ENCODE measurements at places on chromosomes 5 and 9.

GRCh38 chr9:136672431-136673087 lies 9.8 kb downstream of the EGFL7 start:
- no peak for DNase-seq

DNA sequence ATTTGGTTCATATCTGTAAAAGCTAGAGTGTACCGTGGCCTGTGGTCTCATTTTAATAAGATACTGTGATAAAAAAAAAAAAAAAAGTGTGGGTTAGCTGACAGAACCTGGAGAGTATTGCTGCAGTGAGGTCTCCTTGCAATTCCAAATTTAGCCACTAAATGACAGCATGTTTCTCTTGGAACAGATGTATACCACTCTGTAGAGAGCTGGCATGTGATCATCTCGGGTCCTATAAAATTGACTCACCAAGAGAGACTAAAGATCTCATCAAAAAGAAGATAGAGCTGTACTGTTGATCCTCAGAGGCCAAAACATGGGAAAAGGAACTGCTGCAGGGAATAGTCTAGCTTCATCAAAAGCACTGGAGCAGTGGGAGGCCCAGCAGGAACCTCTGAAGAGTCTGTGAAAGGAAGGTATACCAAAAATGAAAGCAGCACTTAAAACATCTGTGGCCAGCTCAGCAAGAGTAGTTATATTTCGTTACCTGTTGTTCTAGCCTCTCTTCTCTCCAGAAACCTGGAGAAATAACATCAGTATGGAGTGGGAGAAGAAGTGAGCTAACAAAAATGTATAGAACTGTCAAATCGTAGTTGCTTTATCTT lies 826.8 kb downstream of the EFNA5 start:
- no peak for DNase-seq

GRCh38 chr9:89903141-89903475 lies 298.3 kb downstream of the GADD45G start:
- no peak for DNase-seq

- DNase-seq = no peak
Measured at GRCh38 chr5:163790497-163790896, 285.1 kb downstream of the MAT2B start.

DNA sequence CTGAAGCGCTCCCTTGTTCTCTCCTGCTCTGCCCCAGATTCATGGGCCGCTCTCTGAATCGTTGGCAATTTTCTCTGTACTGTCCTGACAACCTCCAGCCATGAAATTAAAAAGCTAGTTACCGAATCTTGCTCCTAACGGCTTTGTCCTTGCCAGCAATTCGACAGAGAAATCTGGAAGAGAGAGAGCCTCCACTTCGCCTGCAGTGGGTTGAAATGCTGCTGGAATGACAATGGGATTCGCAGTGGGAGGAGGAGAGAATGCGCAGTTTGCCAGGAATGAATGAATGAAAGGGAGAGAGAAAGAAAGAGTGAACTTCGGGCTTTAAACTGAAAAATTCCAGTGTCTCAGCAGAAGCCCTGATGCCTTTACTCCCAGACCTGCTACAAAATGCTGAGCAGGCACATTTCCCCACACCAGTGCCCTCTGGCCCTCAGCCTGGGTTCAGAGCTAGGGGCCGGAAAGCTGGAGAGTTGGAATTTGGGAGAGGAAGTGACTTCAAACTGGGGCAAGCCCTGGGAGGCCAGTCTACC lies 11.5 kb upstream of the BOD1 start:
- DNase-seq = no peak

DNA sequence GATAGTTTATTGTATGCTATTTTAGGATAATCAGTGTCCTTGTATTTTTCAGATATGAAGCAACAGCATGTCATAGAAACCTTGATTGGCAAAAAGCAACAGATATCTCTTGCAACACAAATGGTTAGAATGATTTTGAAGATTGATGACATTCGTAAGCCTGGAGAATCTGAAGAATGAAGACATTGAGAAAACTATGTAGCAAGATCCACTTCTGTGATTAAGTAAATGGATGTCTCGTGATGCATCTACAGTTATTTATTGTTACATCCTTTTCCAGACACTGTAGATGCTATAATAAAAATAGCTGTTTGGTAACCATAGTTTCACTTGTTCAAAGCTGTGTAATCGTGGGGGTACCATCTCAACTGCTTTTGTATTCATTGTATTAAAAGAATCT lies 14.5 kb downstream of the CCT5 start:
- no peak for DNase-seq
